ENCODE measurements at places on chromosomes 1 and 21. TPM values are rescaled to one million over a fixed set of nuclear protein-coding genes. Genes with fewer than 3 reads are reported as not detected.

ZSCAN20 gene
- 6.2 TPM for total RNA-seq

EMC1 gene
- total RNA-seq, result 46.2 TPM

IGSF8 gene
- total RNA-seq, result 10.8 TPM

CALML6 gene
- total RNA-seq, result 0.36 TPM

PLCH2 gene
- not detected for total RNA-seq

SPRR1B gene
- total RNA-seq, result not detected

KRTAP21-1 gene
- not detected for total RNA-seq

All from fibroblast of the aortic adventitia (primary cell).